ENCODE measurements at places on chromosomes 7 and 10. TPM values are rescaled to one million over a fixed set of nuclear protein-coding genes. Genes with fewer than 3 reads are reported as not detected.

DNA sequence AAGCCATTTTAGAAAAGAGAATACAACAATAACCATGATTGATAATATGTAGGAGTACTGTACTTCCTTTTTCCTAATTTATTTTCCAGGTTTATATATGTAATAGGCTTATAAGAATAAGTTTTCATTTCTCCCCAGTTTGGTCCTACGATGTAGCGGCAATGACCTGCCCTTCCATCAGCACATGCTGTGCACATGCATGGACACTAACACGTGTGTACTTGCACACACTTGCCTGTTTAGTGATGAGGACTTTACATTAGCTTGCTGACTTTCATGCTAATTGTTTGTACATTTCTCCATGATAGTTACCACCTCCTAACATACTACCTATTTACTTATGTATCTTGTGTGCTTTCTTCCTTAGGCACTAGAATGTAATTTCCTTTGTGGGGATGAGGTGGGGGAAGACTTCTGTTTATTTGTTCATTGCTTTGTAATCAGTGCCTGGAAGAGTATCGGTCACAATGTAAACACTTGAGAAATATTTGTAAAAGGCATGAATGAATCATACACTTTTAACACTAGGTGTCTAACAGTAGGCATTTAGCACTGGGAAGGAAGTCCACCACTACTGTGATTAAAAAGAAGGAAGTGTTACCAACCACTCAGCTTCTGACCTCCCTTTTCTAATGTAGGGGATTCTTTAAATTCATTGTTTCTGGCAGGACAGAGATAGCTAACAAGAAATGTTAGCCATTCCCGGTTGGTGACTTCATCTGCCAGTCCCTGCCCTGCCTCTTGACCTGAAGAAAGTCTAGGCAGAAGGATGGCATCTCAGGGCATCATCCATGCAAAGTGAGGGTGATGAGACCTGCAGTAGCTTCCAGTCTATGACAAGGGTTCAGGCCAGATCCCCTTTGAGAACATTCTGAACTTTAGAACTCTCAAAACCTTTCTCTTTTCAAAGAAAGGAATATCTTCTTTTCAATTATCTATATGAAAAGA, 120.2 kb upstream of the RAB18 start:
- no peak for DNase-seq

The HOXA6 gene
- total RNA-seq, result 0.26 TPM

DNA sequence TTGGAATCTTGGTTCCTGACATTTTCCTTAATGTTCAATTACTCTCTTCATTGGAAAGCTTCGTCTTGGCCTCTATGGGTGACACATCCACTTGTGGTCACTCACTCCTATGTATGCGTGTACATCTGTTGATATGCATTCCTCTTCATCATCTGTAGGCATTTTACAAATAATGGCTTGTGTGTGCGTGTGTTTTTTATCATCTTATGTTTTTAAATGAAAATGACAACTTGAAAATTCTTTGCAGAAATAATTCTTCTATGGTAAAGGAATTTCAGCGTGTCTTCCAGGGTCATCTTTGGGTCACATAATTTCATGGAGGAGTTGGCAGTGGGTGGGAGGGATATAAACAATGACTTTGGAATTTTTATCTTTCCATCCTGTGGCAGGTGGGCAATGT, 925.1 kb downstream of the LRMDA start:
- no peak for DNase-seq

- DNase-seq, result no peak
Measured at GRCh38 chr10:11551916-11552602, 59.4 kb downstream of the USP6NL start.

The UPK3B gene
- 34.9 TPM for total RNA-seq

The ZNF862 gene
- 7.1 TPM for total RNA-seq

DNA sequence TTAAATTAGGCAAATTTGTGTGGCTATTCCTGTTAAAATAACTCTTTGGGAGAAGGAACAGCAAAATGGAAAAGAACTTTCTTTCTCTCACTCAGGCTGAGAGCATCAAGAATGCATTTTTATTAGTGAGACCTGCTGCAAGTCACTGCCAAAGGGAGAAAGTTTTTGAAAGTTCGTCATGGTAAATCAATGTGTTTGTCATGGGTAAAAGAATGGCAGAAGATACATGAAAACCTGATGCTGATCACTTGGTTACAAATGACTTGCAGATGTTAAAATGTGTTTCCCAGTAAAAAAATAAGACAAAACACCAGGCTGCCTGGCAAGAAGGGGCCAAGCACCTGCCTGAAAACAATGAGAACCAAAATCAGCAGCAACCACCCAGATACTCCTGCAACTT, 484.7 kb upstream of the NRP1 start:
- DNase-seq, result no peak

GRCh38 chr7:67018940-67019339, 22.3 kb downstream of the TYW1 start:
- no peak for DNase-seq

The NUTM2A gene
- 0.61 TPM for total RNA-seq

DNA sequence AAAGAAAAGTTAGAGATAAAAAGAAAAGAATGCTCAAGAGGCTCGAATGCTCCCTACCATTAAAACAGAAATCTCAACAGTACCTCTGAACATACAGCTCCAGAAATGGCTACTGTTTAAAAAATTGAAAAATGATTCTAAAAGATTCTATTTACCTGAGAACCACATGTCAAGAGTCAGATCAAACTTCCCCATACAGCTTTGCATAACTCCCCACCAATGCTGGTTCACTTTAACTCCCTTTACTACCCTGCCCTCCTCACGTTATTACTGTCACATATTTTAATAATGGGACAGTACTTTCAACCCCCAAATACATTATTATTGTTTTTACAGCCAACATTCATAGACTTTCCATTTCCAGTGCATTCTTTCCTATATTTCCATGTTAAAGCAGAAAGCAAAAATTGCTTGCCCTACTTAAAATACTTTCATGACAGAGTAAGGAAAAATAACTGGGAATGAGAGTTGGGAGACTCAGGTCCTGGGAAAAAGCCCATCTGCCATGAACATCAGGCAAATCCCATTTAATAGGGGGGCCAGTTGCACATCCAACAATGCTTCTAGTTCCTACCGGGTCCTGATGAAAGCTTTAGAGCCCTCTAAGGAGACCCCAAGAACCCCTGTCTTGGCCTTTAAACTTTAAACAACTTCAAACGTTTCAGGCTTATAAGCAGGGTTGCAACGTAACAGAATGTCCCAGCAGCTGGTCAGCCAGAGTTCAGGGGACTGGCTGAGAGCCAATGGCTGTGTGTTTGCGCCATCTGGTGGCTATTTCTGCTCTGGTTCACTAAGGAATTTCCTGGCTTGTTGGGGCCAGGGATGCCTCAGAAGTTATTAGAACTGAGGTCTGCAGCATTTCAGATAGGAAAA, 247.4 kb downstream of the ELMO1 start:
- DNase-seq, result no peak

GRCh38 chr10:16852624-16853023, 35.4 kb upstream of the RSU1 start:
- DNase-seq, result no peak

- DNase-seq, result no peak
Measured at GRCh38 chr7:147438216-147438615, 1152.3 kb upstream of the C7orf33 start.

DNA sequence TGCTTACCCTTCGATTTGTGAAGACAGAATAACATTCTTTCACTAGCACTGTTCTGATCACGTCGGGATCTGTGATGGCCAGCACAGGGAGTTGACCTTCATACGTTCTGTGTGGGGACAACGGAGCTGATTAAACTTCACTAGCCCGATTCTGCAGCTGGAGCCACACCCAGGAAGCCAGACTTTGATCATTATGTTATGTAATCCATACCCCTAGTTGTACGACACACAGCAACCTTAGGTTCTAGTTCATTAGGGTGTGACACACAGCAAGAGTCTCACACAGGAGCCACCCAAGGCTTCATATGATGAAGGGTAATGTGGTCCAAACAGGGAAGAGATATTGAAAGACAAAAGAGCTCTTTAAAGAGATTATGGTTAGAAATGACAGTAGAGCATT, 7.2 kb downstream of the CYP3A5 start:
- DNase-seq, result no peak

- no peak for DNase-seq
Measured at GRCh38 chr7:31545549-31545948, 31.7 kb downstream of the ITPRID1 start.

DNA sequence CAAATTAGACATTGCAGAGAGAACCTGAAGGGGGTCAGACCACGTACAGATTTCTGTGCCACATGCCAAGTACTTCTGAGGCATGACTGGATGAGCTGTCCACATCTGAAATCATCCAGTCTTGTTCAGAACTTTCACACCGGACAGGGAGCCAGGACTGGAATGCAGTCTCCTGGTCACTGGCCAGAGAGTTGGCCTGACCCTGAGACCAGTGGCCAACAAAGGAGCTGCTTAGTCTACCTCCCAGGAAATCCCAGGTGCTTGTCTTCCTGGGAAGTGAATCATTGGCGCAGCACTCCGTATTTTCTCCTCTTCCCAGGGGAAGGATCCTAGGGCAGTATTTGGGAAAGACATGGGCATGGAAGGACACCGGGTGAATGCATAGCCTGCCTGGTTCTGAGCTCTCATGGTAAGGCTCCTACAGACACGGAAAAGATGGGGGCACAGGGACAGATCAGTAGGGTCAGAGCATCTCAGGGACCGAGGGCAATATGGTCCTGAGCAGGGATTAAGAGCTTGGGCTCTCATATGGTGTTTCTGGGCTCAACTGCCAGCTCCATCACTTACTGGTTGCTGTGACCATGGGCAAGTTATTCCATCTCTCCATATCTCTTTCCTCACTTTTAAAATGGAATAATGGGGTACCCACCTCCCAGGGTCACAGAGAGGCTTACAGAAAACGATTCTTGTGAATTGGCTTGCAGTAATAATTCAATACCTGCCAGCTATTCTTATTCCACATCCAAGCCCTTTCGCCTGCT, 1.3 kb upstream of the SCD start:
- no peak for DNase-seq

GRCh38 chr7:1777122-1777521, 107.0 kb downstream of the ELFN1 start:
- no peak for DNase-seq

The NRCAM gene
- total RNA-seq, result 6.3 TPM

DNA sequence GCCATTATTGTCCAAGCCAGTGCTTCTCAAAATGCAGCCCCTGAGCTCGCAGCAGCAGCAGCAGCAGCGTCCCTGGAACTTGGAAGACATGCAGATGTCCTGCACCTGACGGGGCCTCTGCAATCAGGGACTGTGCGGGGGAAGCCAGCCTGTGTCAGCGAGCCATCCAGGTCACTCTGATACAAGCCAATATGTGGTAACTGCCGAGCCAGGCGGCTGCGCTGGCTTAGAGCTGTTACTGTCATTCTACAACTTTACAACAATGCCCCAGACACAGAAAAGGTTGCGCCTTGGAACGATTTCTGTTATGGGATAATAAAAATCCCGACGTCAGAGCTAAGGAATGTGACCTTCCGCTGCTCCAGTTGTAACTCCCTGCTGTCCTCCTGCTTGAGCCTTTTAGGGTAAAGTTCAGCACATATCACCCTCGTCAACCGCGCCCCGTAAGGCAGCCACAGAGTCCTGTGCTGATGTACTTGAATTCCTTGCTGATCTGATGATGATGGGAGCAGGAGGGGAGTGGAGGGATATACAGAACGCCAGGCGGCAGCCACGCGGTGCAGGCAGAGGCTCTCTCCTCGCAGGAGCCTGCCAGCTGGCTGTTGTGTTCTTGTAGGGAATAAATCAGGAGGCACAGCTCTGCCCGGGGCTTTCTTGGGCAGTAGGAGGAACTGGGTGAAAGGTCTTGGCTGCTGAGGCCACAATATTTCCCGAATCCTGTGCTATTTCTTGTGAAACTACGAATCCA, 20.0 kb upstream of the CRYGN start:
- DNase-seq, result no peak

All from esophagus squamous epithelium (tissue), 5 donors.